Camera-type eye (tissue), 1 donor: ENCODE measurements at places on chromosomes 7 and 10. TPM values are rescaled to one million over a fixed set of nuclear protein-coding genes. Genes with fewer than 3 reads are reported as not detected.

Gene FIGNL1
- 40.1 TPM for total RNA-seq

Gene ANLN
- 21.6 TPM for total RNA-seq

Gene CASD1
- 95.9 TPM for total RNA-seq

Gene C7orf57
- 0.22 TPM for total RNA-seq
